Stimulated activated CD4-positive, alpha-beta T cell treated with anti-CD3 and anti-CD28 coated beads, Interleukin-4, amount 100 ng/mL, for 1 hour (primary cell): ENCODE measurements at places on chromosomes 4 and X.

GRCh38 chrX:111355523-111356115, 56.4 kb downstream of the DCX start:
- no peak for DNase-seq

- no peak for DNase-seq
Measured at GRCh38 chr4:40607221-40607620, 22.4 kb downstream of the RBM47 start.

- DNase-seq: no peak
Measured at GRCh38 chr4:98501383-98501782, 157.0 kb downstream of the TSPAN5 start.

DNA sequence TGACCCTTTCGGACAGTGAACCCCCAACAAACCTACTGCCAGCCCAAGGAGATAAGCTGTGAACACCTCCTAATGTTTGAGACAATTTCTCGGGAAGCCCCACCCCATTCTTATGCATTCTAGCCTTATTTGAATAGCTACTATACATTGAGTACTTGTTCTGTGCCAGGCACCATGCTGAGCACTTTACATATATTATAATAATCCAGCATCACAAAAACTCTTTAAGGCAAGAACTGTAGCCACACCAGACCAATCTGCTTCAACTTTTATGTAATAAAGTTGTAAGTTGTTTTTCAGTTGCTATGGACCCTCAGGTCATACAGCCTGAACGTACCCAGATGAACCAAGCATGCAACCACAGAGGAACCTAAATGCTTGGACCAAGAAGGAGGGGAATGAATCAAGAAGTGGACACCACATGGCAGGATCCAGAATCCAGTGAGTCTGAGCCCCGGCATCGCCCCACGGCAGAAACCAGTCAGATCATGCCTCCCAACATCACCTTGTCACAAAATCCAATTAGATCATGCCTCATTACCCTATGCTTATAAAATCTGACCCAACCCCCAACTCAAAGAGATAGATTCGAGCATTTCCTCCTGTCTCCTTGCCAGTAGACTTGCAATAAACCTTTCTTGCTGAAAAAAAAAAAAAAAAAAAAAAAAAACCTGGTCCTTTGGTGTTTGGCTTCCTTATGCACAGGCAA, 225.0 kb downstream of the QDPR start:
- DNase-seq: no peak

DNA sequence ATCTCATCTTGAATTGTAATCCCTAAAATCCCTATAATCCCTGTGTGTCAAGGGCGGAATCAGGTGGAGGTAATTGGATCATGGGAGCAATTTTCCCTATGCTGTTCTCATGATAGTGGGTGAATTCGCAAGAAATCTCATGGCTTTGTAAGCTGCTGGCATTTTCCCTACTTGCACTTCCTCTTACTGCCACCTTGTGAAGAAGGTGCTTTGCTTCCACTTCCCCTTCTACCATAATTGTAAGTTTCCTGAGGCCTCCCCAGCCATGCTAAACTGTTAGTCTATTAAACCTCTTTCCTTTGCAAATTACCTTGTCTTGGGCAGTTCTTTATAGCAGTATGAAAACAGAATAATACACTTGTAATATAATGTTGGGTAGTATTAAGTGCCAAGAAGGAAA, 1087.4 kb upstream of the SLIT2 start:
- DNase-seq: no peak

- DNase-seq: no peak
Measured at GRCh38 chr4:42609051-42609450, 47.9 kb downstream of the ATP8A1 start.

DNA sequence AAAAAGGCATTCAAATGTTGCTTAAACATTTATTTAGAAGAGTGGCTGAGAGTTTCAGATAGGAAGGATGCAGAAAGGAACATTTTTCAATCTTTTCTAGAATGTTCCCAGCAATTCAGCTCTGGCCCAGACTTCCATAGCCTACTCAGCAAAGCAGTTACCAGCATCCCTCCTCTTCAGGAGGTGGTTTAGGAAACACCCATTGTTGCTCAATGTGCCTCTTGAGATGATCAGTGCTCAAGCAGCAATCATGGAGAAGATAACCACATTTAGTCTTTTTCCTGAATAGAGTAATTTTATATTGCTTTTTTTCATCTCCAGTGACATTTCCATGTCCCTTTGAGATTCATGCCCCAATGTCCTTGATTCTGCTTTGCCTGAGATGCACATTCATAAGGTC, 328.7 kb upstream of the PPARGC1A start:
- no peak for DNase-seq

DNA sequence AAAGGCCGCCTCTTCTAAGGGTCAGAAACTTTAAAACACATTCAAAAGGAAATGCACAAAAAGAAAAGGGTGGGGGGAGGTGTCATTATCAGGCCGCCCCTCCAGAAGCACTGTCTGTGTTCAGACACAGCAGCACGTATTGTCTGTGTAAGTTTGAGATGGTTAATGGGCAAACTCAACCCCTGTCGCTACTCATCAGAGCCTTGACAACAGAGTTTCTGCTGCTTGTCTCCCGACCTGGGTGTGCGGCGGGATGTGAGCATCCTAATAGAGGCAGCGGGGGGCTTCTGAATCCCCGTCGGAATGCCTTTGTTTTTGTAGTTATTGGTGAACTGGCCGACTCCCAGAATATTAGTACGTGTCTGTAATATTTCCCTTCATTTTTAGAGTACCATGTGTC, 158.9 kb downstream of the DCTD start:
- no peak for DNase-seq

GRCh38 chr4:76696109-76696508, 201.8 kb downstream of the SOWAHB start:
- no peak for DNase-seq

GRCh38 chr4:41446391-41446790, 91.6 kb upstream of the LIMCH1 start:
- no peak for DNase-seq

GRCh38 chr4:87414816-87415215, 7.6 kb upstream of the NUDT9 start:
- no peak for DNase-seq

GRCh38 chrX:46375831-46376230, 169.4 kb downstream of the ZNF674 start:
- no peak for DNase-seq

DNA sequence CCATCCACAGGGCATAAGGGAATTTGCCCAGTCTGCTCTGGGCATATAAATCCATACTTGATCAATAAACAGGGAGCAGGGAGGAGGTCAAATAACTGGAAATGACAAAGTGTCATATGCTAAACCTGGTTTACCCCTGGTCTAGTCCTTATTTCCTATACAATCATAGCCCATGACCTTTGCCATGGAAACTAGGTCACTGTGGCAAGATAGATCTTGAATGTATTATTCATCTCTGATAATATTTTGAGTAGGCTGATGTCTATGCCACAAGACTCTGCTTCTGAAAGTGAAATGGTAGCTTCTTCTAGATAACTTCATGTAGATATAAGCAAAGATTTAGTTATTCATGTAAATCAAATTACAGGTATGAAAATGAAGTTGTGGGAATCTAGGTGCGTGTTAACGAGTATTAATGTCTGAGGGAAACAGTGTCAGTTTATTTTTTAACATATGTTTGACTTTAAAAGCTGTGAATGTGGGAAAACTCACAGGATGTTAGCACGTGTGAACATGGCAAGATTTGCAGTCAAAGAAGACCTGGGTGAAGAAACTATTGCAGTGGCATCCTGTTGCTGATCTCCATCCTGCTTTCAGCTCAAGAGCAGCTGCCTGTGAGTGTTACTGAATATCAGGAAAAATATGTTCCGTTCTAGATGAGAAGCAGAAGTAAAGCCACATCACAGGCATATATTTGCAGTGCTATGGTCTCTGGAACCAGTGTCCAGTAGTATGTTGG, 81.8 kb upstream of the NDP start:
- DNase-seq: no peak

- no peak for DNase-seq
Measured at GRCh38 chr4:147138171-147138570, 192.5 kb upstream of the TTC29 start.

DNA sequence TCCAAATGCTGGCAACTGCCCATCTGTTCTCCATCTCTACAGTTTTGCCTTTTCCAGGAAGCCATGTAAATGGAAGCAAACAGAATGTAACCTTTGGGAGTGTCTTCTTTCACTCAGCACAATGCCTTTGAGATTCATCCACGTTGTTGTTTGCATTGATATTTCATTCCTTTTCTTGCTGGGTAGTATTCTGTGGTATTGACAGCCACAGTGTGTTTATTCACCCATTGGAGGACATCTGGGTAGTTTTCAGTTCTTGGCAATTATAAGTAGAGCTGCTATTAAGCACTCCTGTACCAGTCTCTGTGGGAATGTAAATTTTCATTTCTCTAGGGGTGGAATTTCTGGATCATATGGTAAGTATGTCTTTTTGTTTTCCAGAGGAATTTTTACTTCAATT, 194.3 kb upstream of the RPS6KA3 start:
- no peak for DNase-seq

DNA sequence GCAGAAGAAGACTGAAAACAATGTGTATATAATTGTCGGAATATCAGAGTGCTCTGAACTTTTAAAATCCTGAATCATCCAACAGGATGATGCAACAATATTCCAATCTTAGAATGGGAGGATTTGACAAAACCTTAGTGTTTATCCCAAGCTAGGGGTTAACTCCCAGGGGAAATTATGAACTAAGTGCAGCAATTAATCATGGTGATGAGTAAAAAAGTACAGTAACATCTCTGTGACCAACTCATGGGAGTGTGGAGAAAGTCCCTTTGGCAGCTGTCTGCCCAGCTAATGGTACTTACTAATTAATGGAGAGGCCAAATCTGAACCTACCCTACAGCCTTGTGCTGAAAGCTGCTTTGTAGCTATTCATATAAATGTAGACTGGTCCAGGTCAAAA, 257.6 kb upstream of the DDX53 start:
- no peak for DNase-seq

- no peak for DNase-seq
Measured at GRCh38 chr4:73709451-73710033, 30.8 kb upstream of the CXCL8 start.

GRCh38 chr4:142402156-142402555, 443.9 kb downstream of the INPP4B start:
- DNase-seq: no peak

DNA sequence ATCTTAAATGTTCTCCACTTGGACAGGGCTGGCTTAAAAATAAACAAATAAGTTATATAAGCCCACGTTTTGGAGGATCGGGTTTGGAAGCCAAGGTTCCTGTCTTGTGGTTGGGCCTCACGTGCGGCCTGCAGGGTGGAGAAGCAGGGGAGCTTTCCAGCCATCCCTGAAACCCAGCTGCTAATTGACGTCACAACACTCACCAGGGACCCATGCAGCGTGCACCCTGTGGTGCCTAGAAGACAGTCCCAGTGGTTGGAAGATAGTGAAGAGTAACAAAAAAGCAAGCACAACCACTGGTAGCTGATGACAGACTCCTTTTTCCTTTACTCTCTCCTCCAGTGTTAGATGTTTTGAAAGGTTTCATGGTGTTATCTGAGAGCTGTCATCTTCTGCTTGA, 142.0 kb upstream of the RBPJ start:
- DNase-seq: no peak

DNA sequence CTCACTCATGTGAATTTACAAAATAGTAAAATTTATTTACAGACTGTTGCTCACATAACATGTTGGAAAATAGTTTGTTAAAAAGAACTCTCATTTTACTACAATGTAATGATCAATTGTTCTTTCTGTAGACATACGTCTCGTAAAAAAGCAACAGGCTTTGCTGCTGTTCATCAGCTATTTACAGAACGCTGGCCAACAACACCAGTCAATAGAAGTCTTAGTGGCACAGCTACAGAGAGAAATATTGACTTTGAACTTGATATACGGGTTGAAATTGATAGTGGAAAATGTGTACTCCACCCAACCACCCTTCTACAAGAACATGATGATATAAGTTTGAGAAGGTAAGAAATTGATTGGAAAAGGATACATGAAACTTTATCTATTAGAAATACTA, 47.6 kb upstream of the ADAD1 start:
- DNase-seq: no peak

- no peak for DNase-seq
Measured at GRCh38 chr4:82524570-82525152, 37.1 kb downstream of the TMEM150C start.

DNA sequence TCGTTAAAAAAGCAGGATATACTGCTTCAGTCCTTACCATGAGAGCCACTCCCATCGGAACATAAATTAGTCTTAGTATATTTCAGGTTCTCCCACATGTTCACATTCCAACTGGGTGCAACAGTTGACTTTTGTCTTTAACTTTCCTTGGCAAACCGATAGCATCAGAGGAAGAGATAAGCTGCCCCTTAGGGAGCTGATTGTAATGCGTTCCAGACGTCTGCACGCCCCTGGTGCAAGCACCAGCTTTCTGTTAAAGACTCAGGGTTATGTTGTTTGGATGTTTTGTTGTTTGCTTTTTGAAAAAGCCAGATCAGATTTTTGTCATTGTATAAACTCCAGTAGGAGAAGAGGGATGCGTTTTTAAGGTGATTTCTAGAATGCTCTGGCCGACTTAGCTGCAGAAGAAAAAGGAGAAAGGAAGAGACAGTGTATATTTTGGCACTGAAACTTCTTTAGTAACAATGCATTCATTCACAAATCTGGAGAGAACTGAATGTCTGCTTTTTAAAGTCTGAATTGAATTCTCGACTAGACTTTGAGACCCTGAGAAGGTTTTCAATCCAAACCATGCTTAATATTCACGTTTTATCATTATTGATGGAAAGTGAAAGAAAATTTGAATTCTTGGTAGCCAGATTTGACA, 160.9 kb downstream of the CBR4 start:
- DNase-seq: no peak

DNA sequence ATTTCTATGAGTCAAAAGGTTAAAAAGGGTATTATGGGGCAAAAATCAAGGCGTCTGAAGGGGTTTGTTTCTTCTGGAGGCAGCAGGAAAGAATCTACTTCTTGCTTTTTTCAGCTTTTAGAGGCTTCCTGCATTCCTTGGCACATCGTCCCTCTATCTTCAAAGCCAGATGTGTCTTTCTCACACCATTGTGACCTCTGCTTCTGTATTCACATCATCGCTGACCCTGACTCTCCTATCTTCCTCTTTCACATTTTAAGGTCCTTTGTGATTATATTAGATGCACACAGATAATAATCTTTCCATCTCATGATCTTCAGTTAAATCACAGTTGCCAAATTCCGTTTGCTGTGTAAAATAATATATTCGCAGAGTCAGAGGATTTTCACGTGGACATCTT, 112.7 kb downstream of the PPP4R3C start:
- DNase-seq: no peak

- DNase-seq: no peak
Measured at GRCh38 chrX:21747558-21747957, 10.4 kb downstream of the SMPX start.

DNA sequence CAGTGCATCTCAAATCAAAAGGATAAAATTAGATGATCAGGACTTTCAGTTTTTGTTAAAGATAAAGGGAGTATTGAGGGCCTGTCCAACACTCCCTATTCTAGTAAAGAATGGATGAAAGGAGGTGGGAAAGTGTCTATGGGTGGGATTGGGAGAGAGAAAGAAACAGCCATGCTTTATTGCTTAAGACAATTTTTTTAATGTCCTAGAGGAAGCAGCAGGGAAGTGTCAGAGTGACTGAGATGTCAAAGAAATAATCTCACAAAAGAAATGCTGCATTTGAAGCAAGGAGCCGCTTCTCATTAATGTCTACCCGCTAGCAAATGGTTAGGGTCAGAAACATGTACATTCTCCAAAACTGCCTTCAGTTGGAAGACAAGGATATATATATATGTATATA, 117.4 kb upstream of the GALNT7 start:
- DNase-seq: no peak
